Cerebellar cortex (tissue), 1 donor: ENCODE measurements at places on chromosomes 6 and 20.

- DNase-seq: peak; percentile 62
Measured at GRCh38 chr6:113654396-113654795, 202.7 kb upstream of the MARCKS start.

DNA sequence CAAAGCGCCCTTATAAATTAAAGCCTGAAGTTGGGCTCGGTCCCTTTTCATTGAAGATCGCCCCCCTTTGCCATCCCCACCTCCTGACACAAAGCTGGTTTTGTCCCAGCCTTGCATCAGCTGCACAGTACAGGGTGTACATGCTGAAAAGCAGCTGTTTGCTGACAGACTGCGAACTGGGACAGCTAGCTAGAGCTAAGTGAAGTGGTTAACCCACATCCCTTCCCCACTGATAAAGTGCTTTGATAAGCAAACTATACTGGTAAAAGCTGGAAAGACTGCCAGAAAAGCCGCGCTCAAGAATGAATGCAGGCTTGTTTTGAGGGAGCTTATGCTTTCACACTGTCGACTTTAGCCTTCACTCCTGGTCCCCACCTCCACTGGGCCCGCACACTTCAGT, 207.3 kb downstream of the GMDS start:
- no peak for DNase-seq

- DNase-seq: no peak
Measured at GRCh38 chr20:33441142-33441955, 2.2 kb downstream of the SNTA1 start.

GRCh38 chr20:60584221-60584620, 626.0 kb downstream of the CDH26 start:
- no peak for DNase-seq

GRCh38 chr6:169252505-169253189, 999 bp downstream of the THBS2 start:
- peak; percentile 3 for DNase-seq

DNA sequence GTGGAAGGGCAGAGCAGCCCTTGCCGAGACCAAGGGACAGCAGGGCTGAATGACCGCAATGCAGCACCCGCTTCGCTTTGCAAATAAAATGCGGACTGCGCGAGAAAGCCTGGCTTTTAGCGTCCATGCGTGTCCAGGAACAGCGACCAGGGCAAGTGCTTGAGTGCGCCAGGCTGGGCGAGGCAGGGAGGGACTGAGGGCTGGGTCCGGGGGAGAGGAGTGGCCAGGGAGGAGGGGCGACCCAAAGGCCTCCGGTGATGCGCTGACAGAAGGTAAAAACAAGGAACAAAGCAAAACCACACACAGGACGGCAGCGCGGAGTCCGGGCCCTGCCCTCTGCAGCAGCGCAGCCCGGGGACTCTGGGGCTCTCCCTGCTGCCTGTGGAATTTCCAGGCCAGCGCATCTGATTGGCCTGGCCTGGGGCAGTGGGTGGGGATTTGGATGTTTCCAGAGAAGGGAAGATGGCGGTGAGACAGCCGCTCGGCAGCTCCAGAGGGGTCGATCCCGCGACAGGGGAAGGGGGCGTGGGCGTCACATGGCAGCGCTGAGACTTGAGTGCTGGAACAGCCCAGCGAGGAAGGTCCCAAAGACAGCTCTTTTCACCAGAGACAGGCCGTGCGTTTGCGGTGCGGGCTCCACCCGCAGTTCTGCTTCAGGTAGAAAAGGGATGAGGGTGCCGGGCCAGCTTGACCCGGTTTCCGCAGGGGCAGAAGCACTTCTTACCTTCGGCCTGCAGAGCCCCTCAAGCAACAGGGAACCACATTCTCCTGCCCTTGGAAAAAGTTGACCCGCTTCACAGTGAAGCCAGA, 51.8 kb downstream of the SSR1 start:
- peak; percentile 92 for DNase-seq

- no peak for DNase-seq
Measured at GRCh38 chr6:167497428-167498056, 172.7 kb downstream of the TTLL2 start.

DNA sequence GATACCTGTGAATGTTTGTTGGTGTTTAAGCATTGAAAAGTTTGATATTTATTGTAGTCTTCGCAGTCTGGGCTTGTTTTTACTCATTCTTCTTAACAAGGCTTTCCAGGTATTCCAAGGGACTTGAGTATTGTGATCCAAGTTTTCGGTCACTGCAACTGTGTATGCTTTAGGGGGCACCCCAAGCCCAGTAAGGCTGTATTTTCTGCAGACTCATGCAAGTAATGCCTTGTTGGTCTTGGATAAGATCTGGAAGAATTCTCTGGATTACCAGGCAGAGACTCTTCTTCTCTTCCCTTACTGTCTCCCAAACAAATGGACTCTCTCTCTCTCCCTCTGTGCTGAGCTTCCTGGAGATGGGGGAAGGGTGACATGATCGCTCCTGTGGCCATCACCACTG, 82.1 kb downstream of the RFPL4B start:
- no peak for DNase-seq

- no peak for DNase-seq
Measured at GRCh38 chr6:32058511-32058963, 20.3 kb downstream of the CYP21A2 start.

DNA sequence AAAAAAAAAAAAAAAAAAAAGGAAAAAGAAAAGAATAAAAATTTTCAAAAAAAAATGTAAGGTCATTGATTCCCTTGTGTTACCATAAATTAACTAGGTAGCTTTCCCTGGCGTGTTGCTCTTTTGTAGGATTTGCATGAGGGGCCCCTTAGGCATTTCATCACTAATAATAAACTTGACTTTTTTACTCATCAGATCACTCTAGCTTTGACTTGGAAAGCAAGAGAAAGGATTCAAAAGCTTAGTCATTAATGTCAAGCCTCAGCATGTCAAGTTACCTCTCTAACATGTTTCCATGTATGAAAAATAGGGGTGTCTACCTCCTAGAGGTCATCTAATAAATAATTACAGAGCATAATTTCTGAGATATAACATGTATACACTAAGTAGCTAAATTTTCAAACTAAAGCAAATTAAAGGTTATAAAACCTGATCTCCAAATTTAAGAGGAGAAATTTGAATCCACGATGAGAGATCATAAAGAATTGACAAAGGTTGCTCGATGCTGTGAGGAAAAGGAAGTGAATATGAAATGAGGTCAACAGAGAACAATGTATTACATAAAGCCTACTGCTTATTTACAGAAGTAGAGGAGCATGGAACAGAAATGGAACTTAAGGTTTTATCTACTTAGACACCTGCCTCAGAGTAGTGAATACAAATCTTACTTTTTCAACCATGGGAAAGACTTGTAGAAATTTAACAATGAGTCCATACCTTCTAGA, 86.8 kb downstream of the ARHGAP18 start:
- no peak for DNase-seq

DNA sequence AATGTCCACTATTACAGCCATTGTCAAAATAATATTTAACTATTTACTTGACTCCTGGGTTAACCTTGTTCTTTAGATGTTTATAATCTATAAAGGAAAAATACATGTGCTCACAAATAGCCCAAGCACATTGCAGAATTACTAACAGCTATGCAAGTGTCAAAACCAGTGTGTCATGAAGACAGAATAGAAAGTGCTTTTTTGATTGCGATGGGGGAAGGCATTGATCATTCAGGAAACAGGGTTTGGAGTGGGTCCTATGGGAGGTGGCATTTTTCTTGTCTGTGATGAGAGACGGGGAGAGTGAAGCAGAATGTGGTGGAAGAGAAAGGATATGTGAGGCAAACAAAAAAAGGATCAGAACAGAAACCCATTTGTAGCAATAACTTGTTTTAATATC, 1.0 kb upstream of the AGPAT4 start:
- no peak for DNase-seq

- peak; percentile 55 for DNase-seq
Measured at GRCh38 chr6:170291271-170292110, 613 bp upstream of the DLL1 start.

GRCh38 chr6:168789699-168790098, 348.7 kb downstream of the SMOC2 start:
- no peak for DNase-seq

- DNase-seq: no peak
Measured at GRCh38 chr20:62430866-62431447, 3.6 kb upstream of the RBBP8NL start.

GRCh38 chr20:63758152-63758551, 18.6 kb downstream of the SLC2A4RG start:
- DNase-seq: no peak

- DNase-seq: no peak
Measured at GRCh38 chr20:36645998-36646397, at the start of gene SLA2. SLA2 (minus strand) TSS chr20:36646196; CDS start chr20:36641335, 4,861 bp downstream.

DNA sequence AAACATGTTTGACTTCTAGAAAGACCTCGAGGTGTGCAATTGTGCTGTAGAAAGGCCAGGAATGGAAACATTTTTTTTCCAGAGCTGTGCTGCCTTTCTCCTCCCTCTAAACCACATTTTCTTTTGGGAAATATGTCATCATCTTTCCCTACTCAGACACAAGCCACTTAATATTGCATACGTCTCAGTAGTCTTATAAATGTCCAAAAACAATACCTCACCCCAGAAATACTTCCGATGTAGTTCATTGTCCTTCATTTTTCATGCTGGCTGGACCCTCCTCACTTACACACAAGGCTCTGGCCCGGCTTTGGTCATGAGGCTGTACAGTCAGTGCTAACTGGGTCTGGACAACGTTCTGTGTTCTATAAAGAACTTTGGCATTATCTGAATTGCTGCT, 126.4 kb downstream of the SCML4 start:
- DNase-seq: no peak

DNA sequence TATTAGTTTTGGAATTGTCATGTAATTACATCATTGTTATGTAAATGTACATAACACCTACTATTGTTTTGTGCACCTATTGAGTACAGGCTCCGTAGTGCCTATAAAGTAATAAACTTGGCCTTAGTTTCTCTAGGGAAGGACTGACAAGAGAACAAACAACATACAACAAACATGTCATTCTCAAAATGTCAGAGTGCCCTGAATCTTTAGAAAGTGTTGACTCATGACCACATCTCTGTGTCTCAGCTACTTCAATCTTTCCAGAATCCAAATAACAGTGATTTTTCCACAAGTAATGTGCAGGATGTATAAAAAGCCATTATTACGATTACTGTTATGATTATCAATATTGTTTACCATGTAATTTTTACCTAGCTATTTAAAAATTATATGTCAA, 17.2 kb downstream of the LAMP5 start:
- DNase-seq: no peak

GRCh38 chr6:26554697-26555504, 16.7 kb downstream of the HMGN4 start:
- peak; percentile 72 for DNase-seq

- DNase-seq: peak; percentile 33
Measured at GRCh38 chr6:20400456-20401204, 1.0 kb upstream of the E2F3 start.

- peak; percentile 69 for DNase-seq
Measured at GRCh38 chr6:140105857-140106256, 731.4 kb upstream of the CITED2 start.

DNA sequence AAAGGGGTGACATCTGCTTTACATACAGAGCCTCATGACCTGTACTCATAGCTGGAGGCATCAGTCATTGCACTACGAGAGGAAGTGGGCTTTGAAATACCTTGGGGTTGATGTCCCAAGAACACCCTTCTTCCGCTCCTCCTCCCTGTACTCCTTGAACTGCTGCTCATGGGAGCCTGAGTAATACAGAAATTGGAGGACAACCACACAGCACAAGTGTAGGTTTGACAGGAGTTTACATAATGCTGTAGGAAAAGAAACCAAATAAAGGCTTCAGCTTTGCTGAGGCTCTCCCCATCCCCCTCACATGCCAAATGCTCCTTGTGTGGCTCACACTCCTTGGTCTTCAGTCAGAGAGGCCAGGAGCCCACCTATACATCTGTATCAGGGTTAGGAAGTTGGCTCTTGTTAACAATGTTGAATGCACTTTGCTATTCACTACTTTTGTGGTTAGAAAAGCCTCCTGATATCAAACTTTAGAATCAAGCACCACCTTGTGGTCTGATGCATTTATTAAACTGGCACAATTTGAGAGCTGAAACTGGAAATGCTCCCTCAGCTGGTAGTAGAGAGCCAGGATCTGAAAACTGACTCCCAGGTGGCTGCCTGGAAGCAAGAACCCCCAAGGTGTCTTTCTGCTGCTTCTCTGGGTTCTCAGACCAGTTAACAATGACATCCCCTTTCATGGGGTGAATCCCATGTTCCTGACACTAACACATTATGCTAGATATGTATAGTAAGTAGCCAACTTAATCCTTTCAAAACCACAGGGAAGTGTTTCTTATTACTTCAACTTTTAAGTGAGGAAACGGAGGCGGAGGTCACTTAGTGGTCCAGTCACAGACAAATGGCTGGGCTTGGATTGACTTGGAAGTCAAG, 56.2 kb upstream of the EDN1 start:
- DNase-seq: peak; percentile 81

DNA sequence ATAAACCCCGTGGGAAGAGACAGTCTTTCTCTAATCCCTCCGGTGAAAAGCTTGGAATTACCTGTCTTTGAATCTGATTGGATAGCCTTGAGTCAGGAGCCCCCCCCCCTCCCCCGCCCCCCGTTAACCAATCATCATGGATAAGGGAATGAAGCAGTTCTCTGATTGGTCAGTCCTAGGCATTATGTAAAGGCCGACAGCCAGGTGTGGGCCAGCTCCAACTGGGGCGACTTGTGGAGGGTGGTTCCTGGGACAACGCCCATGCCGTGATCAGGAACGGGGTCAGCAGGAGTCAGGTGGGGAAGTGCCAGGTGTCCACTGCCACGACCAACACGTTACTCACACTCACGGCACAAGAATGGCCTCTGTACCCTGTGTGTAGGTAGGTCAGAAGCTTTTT, 406.8 kb upstream of the SULF2 start:
- no peak for DNase-seq

DNA sequence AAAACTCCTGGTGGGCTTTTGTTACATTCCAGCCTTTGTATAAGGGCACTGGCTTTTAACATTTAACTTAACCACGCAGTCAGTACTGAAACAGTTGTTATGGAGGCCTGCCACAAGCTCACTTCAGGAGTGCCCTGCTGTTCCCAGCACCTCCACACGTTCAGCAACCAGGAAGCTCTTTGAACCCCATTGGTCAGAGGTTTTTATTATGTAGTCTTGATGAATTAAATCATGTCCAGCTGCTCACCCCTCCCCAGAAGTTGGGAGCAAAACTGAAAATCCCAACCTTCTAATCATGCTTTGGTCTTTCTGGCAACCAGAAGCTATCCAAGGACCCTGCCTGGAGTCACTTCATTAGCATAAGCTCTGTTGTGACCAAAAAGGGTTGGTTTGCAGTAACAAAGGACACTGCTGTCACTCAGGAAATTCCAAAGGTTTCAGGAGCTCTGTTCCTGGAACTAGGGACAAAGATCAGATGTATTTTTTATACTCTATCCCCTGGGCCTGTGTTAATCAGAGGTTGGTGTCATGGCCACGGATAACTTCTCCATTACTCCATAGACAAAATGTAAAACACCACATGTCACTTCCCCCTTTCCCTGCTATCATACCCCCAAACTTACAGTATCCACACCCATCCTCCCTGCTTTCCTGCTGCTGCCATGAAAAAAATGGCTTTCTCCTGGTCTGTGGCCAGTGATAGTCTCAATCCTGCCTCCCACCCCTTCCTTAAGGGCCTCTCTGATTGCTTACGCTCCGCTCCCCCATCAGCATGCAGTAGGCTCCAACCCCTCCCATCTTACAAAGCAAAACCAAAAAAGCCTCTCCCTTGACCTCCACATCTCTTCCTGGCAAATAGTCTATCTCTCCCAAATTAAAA, 3.1 kb downstream of the ARMC12 start:
- no peak for DNase-seq

- no peak for DNase-seq
Measured at GRCh38 chr6:18585032-18585573, 198.0 kb downstream of the RNF144B start.
